ENCODE measurements at places on chromosomes 4 and X. TPM values are rescaled to one million over a fixed set of nuclear protein-coding genes. Genes with fewer than 3 reads are reported as not detected.
A peak's percentile ranks its signal among the peaks of the same experiment; 100 is the strongest.

DNA sequence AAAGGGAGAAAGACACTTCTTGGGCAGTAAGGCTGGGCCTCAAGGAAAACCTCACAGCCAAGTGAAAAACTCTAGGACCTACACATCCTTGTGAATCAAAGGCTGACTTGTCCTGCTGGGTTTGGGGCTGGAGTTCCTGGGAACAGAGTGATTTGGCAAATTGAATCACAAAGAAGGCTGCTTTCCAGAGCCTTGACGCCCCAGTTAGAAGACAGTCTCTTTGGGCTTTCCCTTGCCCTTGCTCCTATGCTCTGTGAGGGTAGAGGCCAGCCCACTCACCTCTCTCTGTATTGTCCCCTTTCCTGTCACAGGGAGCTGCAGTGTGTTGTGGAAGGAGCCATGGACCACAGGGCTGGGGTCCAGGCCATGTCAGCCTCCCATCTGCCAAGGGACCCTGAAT, 9.6 kb downstream of the AMER1 start:
- H3K4me3 ChIP-seq: no peak overlapping the region
- peaks cover 7% of the 10 kb centered on the region for H3K4me1 ChIP-seq
- H3K27ac ChIP-seq: no peak overlapping the region
- peaks cover 10% of the 10 kb centered on the region for H3K36me3 ChIP-seq
- H3K27me3 ChIP-seq: no peaks in the 10 kb centered on the region
- no peak for DNase-seq

The PLXNB3 gene
- total RNA-seq: 33.7 TPM

The COL4A6 gene
- 0.12 TPM for total RNA-seq

DNA sequence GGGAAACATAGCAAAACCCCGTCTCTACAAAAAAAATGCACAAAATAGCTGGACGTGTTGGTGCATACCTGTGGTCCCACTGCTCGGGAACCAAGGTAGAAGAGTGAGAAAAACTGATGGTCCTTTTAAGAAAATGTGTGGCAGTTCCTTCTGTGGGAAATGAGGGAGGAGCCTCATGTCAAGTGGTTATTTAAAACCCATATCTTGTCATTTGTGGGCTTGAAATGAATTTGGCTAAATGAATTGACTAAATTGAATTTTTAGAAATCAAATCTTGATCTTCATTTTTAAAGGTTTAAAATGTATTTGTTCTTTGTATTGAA, 16.2 kb upstream of the LAMP2 start:
- no peak for DNase-seq
- no peaks in the 10 kb centered on the region for H3K27me3 ChIP-seq
- peaks cover 5% of the 10 kb centered on the region for H3K4me1 ChIP-seq
- no peaks in the 10 kb centered on the region for H3K36me3 ChIP-seq
- peak overlapping the region; percentile 87 for H3K4me3 ChIP-seq

- no peaks in the 10 kb centered on the region for H3K36me3 ChIP-seq
- no peak for DNase-seq
- no peaks in the 10 kb centered on the region for H3K27me3 ChIP-seq
- H3K27ac ChIP-seq: no peak overlapping the region
- H3K4me1 ChIP-seq: no peaks in the 10 kb centered on the region
Observed at GRCh38 chrX:132144061-132144460, 16.2 kb upstream of the FRMD7 start.

- no peaks in the 10 kb centered on the region for H3K36me3 ChIP-seq
- no peak overlapping the region for H3K4me3 ChIP-seq
- no peak overlapping the region for H3K27ac ChIP-seq
Observed at GRCh38 chrX:39869846-39870601, 227.7 kb downstream of the BCOR start.

DNA sequence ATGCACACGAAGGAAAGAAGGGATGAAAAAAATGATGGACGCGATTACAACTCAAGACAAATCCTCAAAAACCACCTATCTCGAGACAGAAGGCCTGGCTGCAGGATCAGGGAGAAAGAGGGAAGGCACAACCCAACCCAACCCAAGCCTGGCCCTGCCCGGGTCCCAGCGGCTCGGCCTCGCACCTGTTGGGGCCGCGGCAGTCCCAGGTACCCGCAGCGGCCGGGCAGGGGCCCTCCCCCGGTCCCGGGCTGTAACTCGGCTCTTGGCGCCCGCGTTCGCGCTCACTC, 464 bp downstream of the RASGEF1B start:
- DNase-seq: no peak
- H3K4me1 ChIP-seq: peaks cover 19% of the 10 kb centered on the region
- H3K27ac ChIP-seq: no peak overlapping the region
- peak overlapping the region; percentile 75 for H3K4me3 ChIP-seq
- H3K27me3 ChIP-seq: peaks cover 10% of the 10 kb centered on the region

DNA sequence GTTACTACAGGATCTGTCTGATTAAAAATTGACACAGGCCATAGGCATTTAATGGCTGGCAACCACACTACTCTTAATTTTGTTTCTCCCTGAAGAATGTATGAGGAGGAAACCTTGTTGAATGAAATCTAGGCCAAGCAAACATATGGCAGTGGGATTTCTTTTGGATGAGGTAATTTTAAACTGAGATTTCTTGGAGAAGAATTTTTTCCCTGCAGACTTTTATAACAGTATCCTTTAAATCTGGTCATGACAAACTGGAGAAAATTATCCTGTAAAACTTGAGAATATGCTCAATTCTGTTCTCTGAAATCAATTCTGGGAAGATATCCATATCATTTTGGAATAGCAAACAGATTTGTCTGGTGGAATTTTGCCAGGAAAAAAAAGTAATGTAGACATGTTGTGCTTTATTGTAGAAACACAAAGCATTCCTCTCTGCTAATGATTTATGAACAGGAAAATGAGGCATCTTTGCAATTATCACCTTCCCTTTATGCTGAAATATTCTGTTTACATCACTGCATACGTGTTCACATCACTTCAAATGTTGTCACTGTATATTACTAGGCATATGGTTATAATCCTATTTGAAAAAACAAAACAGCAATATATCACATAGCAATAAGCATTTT, 108.3 kb upstream of the ARSJ start:
- peak overlapping the region; percentile 50 for H3K27ac ChIP-seq
- H3K4me1 ChIP-seq: peaks cover 46% of the 10 kb centered on the region
- no peaks in the 10 kb centered on the region for H3K36me3 ChIP-seq
- peak; percentile 74 for DNase-seq

The TRIM75 gene
- total RNA-seq: not detected

DNA sequence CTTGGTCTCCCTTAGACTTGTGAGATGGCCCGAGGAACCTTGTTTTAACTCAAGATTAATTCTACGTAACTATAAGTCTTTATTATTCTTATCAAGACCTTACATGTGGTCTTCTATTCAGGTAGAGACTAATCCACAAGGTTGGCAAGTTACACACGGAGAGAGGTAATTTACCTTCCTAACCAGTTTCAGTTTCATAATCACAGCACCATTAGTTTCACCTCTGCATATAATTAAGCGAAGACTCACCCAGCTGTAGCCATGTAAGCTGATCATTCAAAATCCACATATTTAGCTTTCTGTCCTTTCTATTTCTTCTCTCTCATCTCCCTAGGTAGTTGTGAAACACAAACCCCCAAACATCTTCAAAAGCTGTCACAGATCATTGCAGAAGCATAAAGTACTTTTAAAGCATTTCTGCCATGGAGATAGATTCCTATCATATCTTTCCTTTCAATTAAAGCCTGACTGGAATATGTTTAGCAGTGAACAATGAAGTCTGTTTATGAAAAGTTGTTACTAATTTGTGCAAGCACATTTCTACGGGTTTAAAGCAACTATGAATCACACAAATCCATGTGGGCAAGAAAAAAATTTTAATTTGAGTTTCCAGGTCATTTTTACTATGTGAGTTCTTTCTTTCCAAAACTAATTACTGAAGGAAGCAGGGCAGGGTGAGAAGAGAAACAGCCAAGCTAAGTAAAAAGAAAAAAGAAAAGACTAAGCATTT, 78.5 kb downstream of the BTC start:
- H3K27me3 ChIP-seq: peaks cover 6% of the 10 kb centered on the region
- no peak for DNase-seq

The LAS1L gene
- total RNA-seq: 28.8 TPM

DNA sequence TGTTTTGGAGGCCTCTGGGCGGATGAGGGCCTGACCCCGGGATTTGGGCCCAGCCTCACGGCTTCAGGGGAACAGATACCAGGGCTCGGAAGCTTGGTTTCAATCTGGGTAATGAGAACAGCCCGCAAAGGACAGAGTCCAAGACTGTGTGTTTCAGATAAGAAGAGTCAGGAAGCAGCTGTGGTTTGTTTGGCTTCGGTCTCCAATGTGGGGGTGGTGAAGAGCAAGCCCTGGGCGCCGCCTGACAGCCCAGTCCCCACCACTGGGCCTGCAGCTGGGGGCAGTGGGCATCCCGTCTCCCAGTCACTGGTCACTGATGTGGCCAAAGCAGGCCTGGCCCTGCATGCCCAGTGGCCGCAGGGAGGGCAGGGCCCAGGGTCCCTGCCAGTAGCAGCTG, 9.1 kb downstream of the WFS1 start:
- no peak for DNase-seq
- peaks cover 19% of the 10 kb centered on the region for H3K4me1 ChIP-seq
- H3K27ac ChIP-seq: no peak overlapping the region
- no peaks in the 10 kb centered on the region for H3K36me3 ChIP-seq
- H3K4me3 ChIP-seq: no peak overlapping the region

DNA sequence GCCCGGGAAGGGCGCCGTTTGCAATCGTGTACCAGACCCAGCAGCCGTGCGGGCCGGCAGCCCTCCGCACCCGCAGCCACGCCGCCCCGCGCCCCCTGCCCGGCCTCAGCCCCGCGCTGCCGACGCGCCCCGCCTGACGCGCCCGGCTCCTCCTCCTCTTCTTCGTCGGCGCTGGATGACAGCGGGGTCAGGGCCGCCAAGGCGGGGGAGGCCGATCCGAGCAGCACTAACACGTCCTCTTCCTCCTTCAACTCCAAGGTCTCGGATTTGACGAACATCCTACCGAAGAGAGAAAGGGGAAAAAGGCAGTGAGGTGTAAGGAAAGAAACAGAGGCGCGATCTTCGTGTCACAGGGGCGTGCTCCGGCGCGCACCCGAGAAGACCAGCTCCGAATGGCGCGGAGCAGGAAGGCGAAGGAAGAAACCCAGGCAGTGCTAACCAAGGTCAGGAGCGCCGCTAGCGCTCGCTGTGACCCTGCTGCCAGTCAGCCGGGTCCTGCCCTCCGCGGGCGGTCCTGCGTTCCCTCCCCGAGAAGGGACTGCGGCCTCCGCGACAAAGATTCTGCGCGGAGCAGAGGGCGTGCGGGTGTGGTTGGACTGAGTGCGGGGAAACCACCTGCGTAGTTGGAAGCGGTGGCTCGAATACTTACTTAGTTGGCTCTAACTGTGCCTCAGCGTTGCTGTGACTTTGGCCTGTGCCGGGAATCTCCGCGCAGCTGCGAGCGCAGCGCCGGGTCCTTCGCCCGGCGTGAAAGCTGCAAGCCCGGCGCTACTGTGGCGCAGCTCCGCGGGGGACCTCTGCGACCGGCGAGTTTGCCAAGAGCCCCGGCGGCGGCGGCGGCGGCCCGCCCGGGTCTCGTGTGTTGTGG, 548 bp downstream of the NEUROG2 start:
- H3K27me3 ChIP-seq: peaks cover 75% of the 10 kb centered on the region
- H3K4me3 ChIP-seq: peak overlapping the region; percentile 90
- H3K4me1 ChIP-seq: peaks cover 38% of the 10 kb centered on the region
- no peak for DNase-seq
- H3K36me3 ChIP-seq: 0 out of 2 replicates have a peak, but pooled peaks cover 9% of the 10 kb centered on the region

DNA sequence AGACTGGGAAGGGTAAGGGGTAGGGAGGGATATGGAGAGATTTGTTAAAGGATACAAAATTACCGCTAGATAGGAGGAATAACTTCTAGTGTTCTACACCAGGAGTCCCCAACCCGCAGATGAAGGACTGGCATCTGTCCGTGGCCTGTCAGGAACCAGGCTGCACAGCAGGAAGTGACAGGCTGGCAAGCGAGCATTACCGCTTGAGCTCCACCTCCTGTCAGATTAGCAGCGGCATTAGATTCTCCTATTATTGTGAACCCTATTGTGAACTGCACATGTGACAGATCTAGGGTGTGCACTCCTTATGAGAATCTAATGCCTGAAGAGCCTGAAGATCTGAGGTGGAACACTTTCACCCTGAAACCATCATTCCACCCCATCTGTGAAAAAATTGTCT, 27.9 kb upstream of the BBS7 start:
- H3K27me3 ChIP-seq: peaks cover 2% of the 10 kb centered on the region
- H3K36me3 ChIP-seq: no peaks in the 10 kb centered on the region
- no peak overlapping the region for H3K4me3 ChIP-seq
- H3K4me1 ChIP-seq: no peaks in the 10 kb centered on the region
- H3K27ac ChIP-seq: no peak overlapping the region

DNA sequence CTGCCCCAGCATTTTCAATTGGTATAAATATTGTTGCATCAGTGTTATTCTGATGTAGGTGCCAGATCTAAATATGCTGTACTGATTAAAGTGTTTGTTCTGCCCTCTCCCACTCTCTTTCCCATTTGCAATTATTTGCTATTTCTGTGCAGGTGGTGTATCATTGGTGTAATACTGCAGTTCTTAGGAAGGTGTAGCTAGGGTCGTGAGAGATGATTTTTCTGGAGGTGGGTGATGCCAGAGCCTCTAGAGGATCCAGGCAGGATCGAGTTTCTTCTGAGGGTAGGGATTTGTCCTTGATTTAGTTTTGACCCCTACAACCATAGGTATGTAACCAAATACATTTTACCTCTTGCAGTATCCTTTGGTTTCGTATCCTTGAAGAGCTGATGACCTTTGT, 1.9 kb downstream of the SMAD1 start:
- no peak overlapping the region for H3K27ac ChIP-seq
- no peaks in the 10 kb centered on the region for H3K27me3 ChIP-seq
- DNase-seq: no peak
- peaks cover 13% of the 10 kb centered on the region for H3K4me1 ChIP-seq
- no peak overlapping the region for H3K4me3 ChIP-seq
- H3K36me3 ChIP-seq: no peaks in the 10 kb centered on the region

- H3K27me3 ChIP-seq: peaks cover 53% of the 10 kb centered on the region
Observed at GRCh38 chr4:8105306-8106100, 53.1 kb downstream of the ABLIM2 start.

The LONRF3 gene
- not detected for total RNA-seq

GRCh38 chrX:14027036-14027435, 2.7 kb downstream of the GEMIN8 start:
- H3K4me3 ChIP-seq: peak overlapping the region; percentile 96
- H3K36me3 ChIP-seq: no peaks in the 10 kb centered on the region
- no peak for DNase-seq
- H3K27ac ChIP-seq: peak overlapping the region; percentile 99
- H3K27me3 ChIP-seq: no peaks in the 10 kb centered on the region

The GAGE2A gene
- total RNA-seq: not detected

DNA sequence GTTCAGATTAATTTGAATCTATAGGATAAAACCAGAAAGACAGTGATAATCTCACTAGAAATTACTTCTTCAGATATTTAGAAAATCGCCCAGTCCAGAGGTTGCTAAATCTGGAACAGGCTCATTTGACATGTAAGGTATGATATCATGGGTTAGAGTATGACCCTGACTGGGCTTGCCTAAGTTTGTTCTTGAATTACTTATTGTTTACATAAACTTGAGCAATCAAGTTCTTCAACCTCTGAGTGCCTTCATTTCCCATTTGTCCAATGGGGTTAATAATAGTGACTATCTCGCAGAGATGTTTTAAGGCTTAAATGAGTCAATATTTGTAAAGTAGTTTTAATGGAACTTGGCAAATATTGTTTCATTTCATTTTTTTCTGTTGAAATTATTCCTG, 1947.6 kb upstream of the IGFBP7 start:
- H3K27ac ChIP-seq: no peak overlapping the region
- DNase-seq: no peak
- H3K36me3 ChIP-seq: no peaks in the 10 kb centered on the region
- no peaks in the 10 kb centered on the region for H3K4me1 ChIP-seq
- H3K4me3 ChIP-seq: no peak overlapping the region

All from HFFc6 (cell line).